Fibroblast of skin of right biceps (primary cell): ENCODE measurements at places on chromosomes 7 and 10.

GRCh38 chr7:64665980-64666662 is at the start of gene ZNF107:
Gene ZNF107, plus strand, starts transcription at chr7:64666133. Its CDS starts 150 bp downstream, at chr7:64666283.
- peak; percentile 94 for DNase-seq

DNA sequence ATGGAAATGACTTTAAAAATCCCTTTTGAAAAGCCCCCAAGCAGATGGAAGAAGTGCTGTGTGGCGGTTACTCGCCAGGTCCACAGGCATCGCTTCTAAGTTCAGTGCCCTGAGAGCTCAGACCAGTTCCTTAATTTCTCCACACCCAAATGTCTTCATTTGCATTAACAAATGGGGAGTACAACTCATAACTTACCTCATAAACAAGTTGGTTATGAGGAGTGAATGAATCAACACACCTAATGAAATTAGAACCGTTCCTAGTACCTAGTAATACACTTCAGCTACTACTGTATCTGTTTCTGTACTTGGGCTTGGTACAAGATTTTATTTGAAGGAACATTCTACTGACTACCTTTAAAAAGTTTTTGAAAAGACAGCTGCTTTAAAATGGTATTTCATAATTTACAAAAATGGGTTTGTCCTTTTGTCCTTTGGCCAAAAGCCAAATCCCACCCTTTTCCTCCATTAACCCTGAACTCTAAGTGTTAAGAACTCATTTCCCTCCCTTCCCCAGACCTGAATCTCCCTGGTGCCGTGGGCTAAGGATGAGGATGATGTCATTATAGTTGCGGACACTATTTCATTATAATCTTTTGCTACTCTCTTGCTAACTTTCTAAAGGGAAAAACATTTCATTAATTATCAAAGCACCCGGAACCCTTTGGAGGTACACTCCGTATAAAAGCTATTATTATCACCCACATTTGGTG is 221.5 kb upstream of the CELF2 start:
- peak; percentile 46 for DNase-seq

GRCh38 chr10:128421371-128422160 is 295.3 kb upstream of the MKI67 start:
- no peak for DNase-seq

GRCh38 chr10:77104459-77104980 is 533.1 kb downstream of the KCNMA1 start:
- DNase-seq: peak; percentile 90
